RCC 7860 (cell line): ENCODE measurements at places on chromosomes 2 and 18.
A peak's percentile ranks its signal among the peaks of the same experiment; 100 is the strongest.

GRCh38 chr18:70301667-70302066 is 12.8 kb downstream of the SOCS6 start:
- DNase-seq, result no peak

DNA sequence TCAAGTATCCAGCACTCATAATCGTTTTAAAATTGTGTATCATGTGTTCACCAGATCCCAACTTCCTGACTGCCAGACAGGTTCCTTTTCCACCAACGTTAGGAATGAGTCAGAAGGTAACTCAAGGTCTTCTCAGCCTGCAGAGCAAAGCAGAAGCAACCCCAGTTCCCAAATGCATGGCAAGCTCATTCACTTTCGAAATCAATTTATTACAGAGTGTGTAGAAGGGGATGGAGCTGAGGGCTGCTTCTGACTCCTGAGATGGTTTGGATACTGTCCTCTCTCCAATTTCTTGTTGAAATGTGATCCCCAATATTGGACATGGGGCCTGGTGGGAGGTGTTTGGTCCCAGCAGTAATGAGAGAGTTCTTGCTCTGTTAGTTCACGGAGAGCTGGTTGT is 114.5 kb downstream of the PIEZO2 start:
- no peak for DNase-seq

DNA sequence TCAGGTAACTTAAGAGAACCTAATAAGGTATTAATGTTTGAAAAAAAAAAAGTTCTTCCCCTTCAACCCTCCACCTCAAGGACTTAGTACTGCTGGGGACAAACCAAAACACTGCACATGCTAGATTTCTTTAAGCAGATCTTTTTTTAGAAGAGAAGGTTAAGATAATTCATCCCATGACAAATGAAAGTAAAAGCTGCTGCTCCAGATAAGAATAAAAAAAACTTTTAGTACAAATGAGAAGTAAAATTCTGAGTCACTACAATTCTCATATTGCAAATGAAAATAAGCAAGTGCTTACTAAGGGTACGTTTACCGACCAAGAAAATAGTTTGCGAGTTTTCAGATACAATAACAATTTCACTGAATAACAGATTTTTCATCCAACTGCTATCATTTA is 8.9 kb downstream of the STAM2 start:
- DNase-seq, result no peak

GRCh38 chr18:41150316-41150715 is 804.7 kb upstream of the PIK3C3 start:
- no peak for DNase-seq

DNA sequence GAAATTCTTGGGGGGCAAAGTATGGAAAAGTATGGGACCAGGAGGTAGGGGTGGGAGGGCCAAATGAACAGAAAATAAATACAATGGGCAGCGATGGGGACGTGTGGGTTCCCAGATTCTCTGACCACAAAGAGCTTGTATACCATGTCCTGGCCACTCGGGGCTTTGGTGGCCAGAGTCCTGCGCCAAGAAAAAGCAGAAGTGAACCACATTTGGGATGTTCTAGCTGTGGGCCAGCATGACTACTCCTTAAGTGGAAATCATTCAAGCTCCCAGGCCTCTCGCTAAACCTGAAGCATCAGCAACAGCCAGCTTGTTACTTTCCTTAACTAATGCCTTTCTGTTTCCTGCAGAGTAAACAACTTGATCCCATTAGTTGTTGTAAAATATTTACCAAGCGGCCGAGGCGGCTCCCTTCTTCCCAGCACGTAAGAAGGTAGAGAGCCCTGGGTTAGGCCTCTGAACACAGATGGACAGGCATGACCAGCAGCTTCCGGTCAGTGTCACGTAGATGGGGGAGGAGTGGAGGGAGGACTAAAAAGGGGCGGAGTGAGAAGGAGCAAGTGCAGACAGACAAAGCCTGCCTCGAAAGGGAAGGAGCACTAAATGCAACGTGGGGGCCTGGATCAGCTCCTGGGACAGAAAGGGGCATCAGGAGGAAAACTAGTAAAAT is 88.2 kb downstream of the GALNT14 start:
- no peak for DNase-seq

- no peak for DNase-seq
Measured at GRCh38 chr2:152384992-152385391, 50.0 kb downstream of the FMNL2 start.

GRCh38 chr2:174337337-174338146 is 2.8 kb downstream of the SP9 start:
- DNase-seq, result no peak

GRCh38 chr18:79971986-79972385 is 7.5 kb downstream of the HSBP1L1 start:
- no peak for DNase-seq

DNA sequence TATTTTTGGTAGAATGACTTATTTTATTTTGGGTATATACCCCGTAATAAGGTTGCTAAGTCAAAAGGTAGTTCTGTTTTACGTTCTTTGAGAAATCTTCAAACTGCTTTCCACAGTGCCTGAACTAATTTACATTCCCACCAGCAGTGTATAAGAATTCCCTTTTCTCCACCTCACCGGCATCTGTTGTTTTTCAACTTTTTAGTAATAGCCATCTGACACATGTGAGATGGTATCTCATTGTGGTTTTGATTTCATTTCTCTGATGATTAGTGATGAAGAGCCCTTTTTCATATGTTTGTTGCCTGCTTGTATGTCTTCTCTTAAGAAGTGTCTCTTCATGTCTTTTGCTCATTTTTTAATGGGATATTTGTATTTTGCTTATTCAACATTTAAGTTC is 215.2 kb upstream of the TFPI start:
- DNase-seq, result no peak

DNA sequence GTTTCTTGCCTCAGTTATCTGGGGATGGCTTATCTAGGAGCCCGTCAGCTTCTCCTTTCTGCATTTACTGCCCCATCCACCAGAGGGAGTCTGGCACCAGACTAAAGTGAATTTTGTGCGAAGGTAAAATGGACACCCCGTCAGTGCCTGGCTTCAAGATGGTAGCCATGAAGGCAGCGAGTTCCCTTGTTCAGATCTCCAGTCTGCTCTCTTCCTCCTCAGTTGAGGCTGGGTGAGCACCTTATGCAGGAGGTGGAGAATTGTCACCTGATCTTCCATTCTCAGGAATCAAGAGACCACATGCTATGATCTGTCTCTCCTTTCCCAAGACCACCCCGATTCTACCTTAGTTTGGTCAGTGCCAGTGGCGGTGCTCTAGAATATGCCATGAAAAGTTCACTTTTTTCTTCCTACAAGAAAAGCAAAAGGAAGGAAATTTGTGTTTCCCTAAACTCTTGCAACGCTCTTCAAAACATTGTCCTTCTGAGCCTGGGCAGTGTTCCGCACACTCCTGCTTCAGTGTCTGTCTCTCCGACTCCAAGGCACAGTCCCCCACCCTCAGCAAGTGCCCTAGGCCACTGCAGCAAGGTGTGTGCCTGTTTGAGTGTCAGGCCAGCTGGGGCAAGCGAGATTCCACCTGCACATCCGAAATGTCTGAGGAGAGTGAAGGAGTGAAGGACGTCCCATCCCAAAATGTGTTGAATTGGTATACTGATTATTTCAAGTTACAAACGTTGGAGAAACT is 168.6 kb downstream of the SS18 start:
- DNase-seq, result no peak

DNA sequence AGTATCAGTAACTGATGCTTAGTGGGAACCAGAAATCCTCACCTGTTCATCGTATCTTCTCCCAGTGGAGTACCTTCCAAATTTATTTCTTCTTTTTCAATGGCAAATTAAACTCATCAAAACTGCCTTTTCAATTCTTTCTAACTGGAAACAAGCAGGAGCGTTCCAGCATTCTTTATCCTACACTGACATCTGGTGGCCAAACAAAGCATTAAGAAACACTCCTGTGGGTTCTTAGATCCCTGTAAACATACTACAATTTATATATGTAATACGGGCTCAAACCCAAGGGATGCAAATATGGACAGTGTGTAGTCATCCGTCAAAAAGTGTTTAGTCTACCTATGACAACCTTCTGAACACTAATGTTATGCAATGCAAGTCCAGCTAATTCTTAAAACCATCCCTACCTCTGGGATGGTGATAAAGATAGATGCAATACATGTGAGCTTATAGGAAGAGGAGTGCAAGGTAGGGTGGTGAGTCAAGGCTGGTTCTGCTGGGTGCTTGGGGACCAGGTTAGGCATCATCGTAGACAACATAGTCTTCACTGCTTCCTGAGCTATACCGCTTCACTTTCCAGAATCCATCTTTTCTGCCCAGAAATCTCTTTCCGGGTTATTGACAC is 375.0 kb downstream of the CTNNA2 start:
- peak; percentile 31 for DNase-seq

GRCh38 chr2:20197192-20197591 is 27.7 kb downstream of the SDC1 start:
- no peak for DNase-seq

GRCh38 chr2:41719756-41720155 is 328.1 kb upstream of the PKDCC start:
- no peak for DNase-seq

GRCh38 chr2:186431306-186431705 is 54.8 kb upstream of the ZC3H15 start:
- DNase-seq, result no peak

- DNase-seq, result no peak
Measured at GRCh38 chr2:134169788-134170187, 84.1 kb upstream of the MGAT5 start.

GRCh38 chr2:142681952-142682351 is 195.5 kb upstream of the KYNU start:
- DNase-seq, result no peak

DNA sequence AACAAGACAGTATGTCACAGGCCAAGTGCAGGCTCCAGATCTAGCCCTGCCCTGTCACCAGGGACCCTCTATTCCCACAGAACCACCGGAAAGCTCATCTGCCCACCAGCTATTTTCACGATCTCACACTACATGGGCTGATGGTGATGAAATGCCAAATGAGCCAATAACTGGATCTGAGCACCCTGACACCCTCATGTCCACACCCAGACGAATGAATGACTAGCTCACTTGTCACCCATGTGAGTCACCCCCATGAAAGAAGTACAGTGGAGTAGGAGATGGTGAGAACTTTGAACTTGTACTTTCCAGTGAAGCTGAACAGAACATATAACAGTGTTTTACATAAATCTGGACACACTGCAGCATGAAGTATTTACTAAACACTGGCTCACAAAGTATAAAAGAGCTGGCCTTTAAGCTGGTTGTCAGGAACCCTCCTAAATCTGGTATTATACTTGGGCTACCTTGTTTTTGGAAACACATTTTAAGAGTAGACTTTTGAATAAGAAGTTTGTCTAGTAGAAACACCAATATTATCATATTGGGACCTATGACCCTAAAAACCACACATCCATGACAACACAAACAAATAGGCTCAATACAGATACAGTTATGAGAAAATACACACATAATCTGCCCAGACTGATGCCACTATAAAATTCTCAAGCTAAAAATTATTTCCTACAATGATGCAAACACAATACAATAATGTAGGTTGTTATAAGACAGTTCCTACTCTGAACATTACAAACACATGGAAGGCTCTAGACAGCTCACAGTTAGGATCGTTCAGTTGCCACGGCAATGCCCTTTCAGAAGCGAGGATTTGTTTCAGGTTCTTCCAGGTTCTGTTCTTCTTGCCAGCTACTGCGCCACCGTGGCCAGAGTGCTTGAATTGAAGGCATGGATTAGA is 19.0 kb downstream of the INO80C start:
- peak; percentile 94 for DNase-seq

- DNase-seq, result no peak
Measured at GRCh38 chr2:8626572-8626971, 55.3 kb upstream of the ID2 start.

DNA sequence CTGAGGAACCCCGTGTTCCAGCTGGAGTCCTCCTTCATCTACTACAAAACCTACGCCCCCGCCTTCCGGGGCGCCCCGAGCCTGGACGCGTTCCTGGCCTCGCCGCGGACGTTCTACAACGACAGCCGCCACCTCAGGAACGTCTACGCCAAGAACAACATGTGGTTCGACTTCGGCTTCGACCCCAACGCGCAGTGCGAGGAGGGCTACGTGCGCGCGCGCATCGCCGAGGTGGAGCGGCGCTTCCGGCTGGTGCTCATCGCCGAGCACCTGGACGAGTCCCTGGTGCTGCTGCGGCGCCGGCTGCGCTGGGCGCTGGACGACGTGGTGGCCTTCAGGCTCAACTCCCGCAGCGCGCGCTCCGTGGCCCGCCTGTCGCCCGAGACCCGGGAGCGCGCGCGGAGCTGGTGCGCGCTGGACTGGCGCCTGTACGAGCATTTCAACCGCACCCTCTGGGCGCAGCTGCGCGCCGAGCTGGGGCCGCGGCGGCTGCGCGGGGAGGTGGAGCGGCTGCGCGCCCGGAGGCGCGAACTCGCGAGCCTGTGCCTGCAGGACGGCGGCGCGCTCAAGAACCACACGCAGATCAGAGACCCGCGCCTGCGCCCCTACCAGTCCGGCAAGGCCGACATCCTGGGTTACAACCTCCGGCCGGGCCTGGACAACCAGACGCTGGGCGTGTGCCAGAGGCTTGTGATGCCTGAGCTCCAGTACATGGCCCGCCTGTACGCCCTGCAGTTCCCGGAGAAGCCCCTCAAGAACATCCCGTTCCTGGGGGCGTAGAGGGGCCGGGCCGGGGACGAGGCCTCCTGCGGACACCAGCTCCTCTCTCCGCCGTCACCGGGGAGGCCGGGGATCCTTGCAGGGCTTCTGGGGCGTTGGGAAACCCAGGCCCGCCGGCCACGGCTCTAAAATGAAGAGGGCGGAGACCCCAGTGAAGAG is 5.3 kb upstream of the NEU4 start:
- no peak for DNase-seq

DNA sequence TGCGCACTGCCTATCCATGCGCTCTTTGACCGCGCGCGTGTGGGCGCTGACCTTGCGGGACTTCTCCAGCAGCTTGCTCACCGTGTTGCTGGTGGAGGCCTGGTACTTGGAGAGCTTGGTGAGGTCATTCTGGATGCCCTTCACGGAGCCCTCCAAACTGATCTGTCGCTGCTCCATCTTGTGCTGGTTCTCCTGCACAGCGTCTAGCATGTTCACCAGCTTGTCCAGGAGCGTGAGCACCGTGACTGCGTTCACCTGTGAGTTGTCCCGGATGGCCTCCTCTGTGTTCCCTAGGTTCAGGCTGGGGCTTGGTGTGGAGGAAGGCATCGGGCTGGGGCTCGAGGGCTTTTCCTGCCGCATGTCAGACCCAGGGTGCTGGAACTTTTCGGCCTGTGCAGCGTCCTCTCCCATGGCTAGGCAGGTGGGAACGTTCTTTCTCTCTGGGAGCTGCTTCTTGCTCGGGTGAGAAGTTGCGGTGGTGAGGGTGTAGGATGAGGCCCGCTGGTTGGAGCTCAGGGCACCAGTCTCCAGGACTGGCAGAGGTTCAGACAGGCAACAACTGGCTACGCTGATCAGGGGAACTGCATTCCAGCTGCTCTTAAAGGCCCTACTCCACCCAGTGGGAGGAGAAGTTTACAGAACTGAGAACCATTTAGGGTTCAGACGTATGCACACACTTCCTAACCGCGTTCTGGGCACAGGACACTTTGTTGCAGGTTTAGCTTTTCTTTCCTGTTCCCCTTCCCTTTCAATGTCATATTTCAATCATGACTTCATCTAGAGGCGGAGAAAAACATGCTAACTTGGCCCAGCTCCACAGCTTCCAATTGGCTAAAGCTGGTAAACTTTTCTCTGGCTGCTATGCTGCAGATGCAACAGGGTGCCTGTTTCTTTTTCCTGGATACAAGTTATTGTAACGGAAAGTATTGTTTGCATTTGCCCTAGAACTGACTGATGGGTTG is at the start of gene CAVIN2:
Gene CAVIN2, minus strand, starts transcription at position 574 of the 962 bp plus-strand sequence. Its CDS starts 163 bp downstream, at position 411.
- DNase-seq, result no peak

- no peak for DNase-seq
Measured at GRCh38 chr2:24495451-24495850, 4.4 kb downstream of the NCOA1 start.

GRCh38 chr2:104856086-104856972 is 2.4 kb downstream of the POU3F3 start:
- no peak for DNase-seq
